Activated B cell treated with CpG ODN at 0.5 μM for 24 hours (primary cell): ENCODE measurements at places on chromosomes 7 and 10. TPM values are rescaled to one million over a fixed set of nuclear protein-coding genes. Genes with fewer than 3 reads are reported as not detected.

DNA sequence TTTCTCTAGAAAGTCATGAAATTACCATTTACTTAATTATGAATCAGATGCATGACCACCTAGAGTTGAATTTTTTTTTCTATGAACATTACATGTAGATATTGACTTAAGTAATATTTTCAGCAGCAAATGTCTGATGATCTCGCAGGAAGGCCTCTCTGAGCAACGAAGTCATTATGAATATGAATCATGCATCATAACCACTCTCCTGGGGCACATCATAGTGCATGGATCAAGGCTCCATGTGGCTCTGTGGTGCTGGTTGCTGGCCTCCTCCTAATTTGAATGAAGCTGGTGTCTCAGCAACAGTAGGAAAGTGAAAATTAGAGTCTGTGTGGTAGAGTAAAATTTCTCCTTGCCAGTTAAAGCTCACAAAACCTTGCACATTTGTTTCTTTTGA is 121.4 kb upstream of the INHBA start:
- no peak for DNase-seq

- peak; percentile 52 for DNase-seq
Observed at GRCh38 chr10:7410862-7411670, at the start of gene SFMBT2. Gene SFMBT2, minus strand, starts transcription at chr10:7411034. Its CDS starts 29,136 bp downstream, at chr10:7381898.

DNA sequence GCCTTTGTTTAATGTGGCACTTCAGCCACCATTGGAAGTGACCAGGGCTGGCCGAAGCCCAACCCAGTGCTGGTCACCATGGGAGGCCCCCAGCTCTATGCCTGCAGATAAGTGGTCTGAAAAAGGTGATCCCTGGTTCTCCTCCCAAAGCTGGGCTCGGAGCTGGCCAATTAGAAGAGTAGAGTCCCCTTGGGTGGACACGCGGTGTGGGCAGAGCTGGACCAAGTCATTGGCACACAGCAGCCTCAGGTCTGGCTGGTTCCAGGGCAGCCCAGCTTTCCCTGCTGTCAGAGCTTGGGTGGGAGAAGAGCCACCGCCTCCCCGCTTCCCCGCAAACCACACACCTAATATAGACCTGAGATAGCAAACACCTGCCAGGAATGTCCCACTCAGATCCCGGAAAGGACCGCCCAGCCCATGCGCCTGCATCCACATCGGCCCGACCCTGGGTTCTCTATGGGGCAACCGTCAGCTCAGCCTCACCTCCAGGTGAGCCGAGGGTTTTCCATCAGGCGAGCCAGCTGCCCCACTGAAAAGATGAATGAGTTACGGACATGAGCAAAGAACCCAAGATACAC is 84.3 kb downstream of the TCERG1L start:
- no peak for DNase-seq

DNA sequence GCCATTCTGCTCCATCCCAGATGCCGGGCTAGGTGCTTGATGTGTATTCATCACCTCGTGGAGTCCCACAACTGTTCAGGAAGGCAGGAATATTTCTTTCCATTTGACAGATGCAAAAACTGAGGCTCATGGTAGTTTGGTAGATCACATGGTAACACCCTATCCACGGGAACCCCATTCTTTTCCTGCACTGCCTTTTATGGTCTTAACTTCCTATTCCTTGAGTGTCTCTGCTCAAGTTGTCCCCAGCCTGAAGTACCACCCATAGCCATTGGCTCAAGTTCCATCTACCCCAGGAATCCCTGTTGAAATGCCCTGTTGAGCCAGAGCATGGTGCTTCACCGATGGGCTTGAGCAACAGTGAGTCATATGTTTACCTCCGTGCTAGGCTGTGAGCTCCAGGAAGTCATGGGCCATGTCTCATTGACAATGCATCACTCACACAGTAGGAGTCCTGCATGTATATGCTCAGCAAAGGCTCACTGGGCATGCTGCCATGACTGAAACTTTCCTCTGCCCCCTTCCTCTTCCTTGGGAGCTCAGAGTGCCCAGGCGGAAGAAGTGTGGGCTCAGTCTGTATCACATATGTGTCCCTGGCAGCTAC is 71.7 kb upstream of the ADAM12 start:
- DNase-seq = no peak

DNA sequence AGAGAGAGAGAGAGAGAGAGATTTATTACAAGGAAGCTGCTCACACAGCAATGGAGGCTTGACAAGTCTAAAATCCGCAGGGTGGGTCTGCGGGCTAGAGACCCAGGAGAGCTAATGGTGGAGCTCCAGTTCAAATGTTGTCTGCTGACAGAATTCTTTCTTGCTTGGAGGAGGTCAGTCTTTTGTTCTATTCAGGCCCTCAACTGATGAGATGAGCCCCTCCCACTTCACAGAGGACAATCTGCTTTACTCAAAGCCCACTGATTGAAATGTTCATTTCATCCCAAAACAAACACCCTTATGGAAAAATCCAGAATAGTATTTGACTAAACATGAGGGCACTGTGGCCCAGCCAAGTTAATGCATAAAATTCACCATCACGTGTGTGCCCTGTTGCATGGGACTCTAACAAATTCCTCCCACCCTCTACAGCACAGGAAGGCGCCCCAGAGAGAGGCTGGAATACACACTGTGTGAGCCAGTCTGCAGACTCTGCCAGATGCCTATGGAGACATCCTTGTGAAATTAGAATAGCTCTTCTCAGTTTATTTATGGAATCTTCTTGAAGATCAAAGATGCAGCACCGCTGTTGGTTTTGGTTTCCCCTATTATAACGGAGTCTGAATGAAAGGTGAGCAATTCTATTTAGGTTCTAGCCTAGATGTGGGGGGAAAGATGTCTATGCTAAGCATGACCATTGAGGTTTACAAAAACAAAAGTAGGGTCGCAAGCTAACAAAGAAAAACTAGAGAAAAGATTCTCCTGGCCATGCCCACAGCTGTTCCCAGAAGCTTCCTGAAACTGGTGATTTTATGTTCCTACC is 123.0 kb upstream of the SFMBT2 start:
- DNase-seq = no peak

DNA sequence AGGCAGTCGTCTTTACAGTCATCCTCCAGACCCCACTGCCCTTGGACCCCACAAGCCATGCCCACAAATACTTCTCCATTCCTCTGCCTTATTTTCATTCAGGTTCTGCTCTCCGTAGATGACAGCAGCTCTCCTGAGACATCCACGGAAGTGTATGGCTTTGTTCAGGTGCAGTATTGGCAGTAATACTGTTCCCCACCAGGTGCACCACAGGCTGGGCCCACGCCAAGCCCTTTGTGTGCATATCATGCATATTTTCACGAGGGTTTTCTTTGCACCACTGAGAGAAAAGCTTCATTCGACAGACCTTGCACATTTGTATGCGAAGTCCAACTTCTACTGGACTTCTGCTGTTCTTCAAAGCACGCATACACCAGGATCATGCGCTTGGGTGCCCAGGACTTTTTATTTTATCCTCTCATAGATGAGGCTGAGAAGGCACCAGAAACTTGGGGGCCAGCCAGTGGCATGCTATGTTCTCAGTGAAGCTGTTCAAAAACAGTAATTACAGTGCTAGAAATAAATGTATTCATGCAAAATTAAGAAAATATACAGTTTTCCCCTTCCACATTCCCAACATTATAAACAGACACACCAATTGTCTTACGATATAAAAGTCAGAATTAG is 37.8 kb upstream of the PITRM1 start:
- DNase-seq = no peak

- no peak for DNase-seq
Observed at GRCh38 chr7:94466516-94466915, 43.1 kb upstream of the CASD1 start.

- no peak for DNase-seq
Observed at GRCh38 chr10:80464557-80465450, 10.7 kb downstream of the TSPAN14 start.

GRCh38 chr7:154336295-154336694 is 284.1 kb downstream of the DPP6 start:
- DNase-seq = no peak

DNA sequence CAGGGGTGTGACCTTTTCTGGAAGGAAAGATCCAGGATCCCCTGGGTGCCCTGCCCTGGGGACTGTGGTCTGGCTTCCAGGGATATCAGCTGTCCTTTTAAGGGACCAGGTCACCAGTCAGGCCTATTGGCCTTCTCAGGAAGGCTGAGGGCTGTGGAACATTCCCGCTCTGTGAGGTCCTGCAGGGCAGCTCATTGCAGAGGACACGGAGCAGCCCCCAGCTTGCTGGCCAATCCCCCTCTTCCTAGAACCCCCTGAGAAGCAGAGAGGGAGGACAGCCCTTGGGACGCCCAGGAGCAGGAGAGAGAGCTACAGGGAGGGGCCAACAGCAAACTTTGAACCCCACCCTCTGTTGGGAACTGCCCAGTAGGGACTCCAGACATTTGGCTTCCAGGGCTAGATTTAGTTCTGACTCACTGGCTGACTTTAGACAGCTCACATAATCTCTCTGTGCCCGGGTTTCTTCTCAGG is 67.9 kb upstream of the COL13A1 start:
- no peak for DNase-seq

GRCh38 chr10:131786756-131787605 is 113.8 kb upstream of the PPP2R2D start:
- DNase-seq = no peak

Gene PLAC9
- total RNA-seq = not detected in 2 replicates

Gene ZNF107
- total RNA-seq = 40.3 and 50.5 TPM in 2 replicates

Gene CALHM3
- total RNA-seq = not detected in 2 replicates

Gene XPNPEP1
- 53.5 and 70.6 TPM in 2 replicates for total RNA-seq

Gene FAM25G
- 1.2 TPM in 1 of 2 replicates, not detected in the other for total RNA-seq

Gene ZNF212
- 17.0 and 21.0 TPM in 2 replicates for total RNA-seq

Gene MMRN2
- total RNA-seq = 0.27 and 0.29 TPM in 2 replicates

Gene SLC26A5
- not detected in 2 replicates for total RNA-seq

Gene ANKRD61
- not detected in 2 replicates for total RNA-seq
